GM23338 (cell line): ENCODE measurements at places on chromosomes 5 and 9. TPM values are rescaled to one million over a fixed set of nuclear protein-coding genes. Genes with fewer than 3 reads are reported as not detected.

CCL27 gene
- polyA plus RNA-seq: not detected in 2 replicates

TEX10 gene
- polyA plus RNA-seq: 28.5 and 35.0 TPM in 2 replicates

C5orf63 gene
- polyA plus RNA-seq: 8.1 and 10.5 TPM in 2 replicates

LEAP2 gene
- 1.5 and 1.6 TPM in 2 replicates for polyA plus RNA-seq

RMRP gene
- polyA plus RNA-seq: 15.3 and 43.0 TPM in 2 replicates

SLC4A9 gene
- polyA plus RNA-seq: 0.08 TPM in 1 of 2 replicates, not detected in the other

ADAMTSL2 gene
- 0.15 and 0.21 TPM in 2 replicates for polyA plus RNA-seq

PPIC gene
- 19.9 and 21.0 TPM in 2 replicates for polyA plus RNA-seq

HMMR gene
- 120 and 163 TPM in 2 replicates for polyA plus RNA-seq

- H3K4me3 ChIP-seq: no peak overlapping the region
- H3K27ac ChIP-seq: no peak overlapping the region
- no peaks in the 10 kb centered on the region for H3K27me3 ChIP-seq
- H3K36me3 ChIP-seq: no peaks in the 10 kb centered on the region
Measured at GRCh38 chr5:146965761-146966659, 87.5 kb upstream of the PPP2R2B start.

- no peaks in the 10 kb centered on the region for H3K36me3 ChIP-seq
- DNase-seq: no peak
- no peaks in the 10 kb centered on the region for H3K27me3 ChIP-seq
- H3K4me3 ChIP-seq: no peak overlapping the region
Measured at GRCh38 chr9:135608294-135608998, 30.9 kb downstream of the GLT6D1 start.

- peaks cover 30% of the 10 kb centered on the region for H3K4me1 ChIP-seq
- no peaks in the 10 kb centered on the region for H3K36me3 ChIP-seq
- DNase-seq: no peak
- H3K4me3 ChIP-seq: no peak overlapping the region
- H3K27ac ChIP-seq: no peak overlapping the region
- no peaks in the 10 kb centered on the region for H3K27me3 ChIP-seq
Measured at GRCh38 chr5:7615566-7616061, 219.7 kb downstream of the ADCY2 start.

GRCh38 chr5:173296737-173297676 lies 31.2 kb downstream of the STC2 start:
- H3K4me3 ChIP-seq: no peak overlapping the region
- peaks cover 23% of the 10 kb centered on the region for H3K4me1 ChIP-seq
- H3K27me3 ChIP-seq: peaks cover 12% of the 10 kb centered on the region
- no peak for DNase-seq
- H3K27ac ChIP-seq: no peak overlapping the region

- H3K4me1 ChIP-seq: no peaks in the 10 kb centered on the region
- no peak overlapping the region for H3K27ac ChIP-seq
- DNase-seq: peak; percentile 62
Measured at GRCh38 chr5:142143878-142144277, 35.3 kb downstream of the NDFIP1 start.

DNA sequence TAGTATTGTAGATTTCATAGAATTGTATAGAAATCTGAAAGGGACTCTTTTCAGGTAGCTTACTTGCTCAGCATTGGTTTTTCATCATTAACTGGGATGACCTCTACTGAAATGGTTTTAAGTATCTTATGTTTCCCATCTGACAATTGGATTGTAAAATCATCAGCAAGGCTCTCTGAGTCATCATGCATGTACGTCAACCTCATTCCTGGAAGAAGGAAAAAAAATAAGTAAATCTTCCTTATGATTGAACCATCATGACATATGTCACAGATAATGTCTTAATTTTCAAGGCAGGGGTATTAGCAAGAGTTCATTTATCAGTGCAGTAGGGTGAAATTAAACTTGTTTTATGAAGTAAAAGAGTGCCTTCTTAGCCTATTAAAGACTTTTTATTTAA lies 74.9 kb upstream of the CER1 start:
- no peaks in the 10 kb centered on the region for H3K36me3 ChIP-seq
- no peak overlapping the region for H3K27ac ChIP-seq
- H3K27me3 ChIP-seq: no peaks in the 10 kb centered on the region
- no peak for DNase-seq
- H3K4me1 ChIP-seq: no peaks in the 10 kb centered on the region

GRCh38 chr5:86329318-86329717 lies 288.4 kb upstream of the COX7C start:
- H3K27me3 ChIP-seq: no peaks in the 10 kb centered on the region
- no peak overlapping the region for H3K27ac ChIP-seq
- no peaks in the 10 kb centered on the region for H3K4me1 ChIP-seq
- H3K4me3 ChIP-seq: no peak overlapping the region
- no peaks in the 10 kb centered on the region for H3K36me3 ChIP-seq

GRCh38 chr5:68766952-68767464 lies 326.8 kb upstream of the SLC30A5 start:
- no peak for DNase-seq
- no peaks in the 10 kb centered on the region for H3K36me3 ChIP-seq
- no peaks in the 10 kb centered on the region for H3K4me1 ChIP-seq
- H3K27ac ChIP-seq: no peak overlapping the region
- no peaks in the 10 kb centered on the region for H3K27me3 ChIP-seq

DNA sequence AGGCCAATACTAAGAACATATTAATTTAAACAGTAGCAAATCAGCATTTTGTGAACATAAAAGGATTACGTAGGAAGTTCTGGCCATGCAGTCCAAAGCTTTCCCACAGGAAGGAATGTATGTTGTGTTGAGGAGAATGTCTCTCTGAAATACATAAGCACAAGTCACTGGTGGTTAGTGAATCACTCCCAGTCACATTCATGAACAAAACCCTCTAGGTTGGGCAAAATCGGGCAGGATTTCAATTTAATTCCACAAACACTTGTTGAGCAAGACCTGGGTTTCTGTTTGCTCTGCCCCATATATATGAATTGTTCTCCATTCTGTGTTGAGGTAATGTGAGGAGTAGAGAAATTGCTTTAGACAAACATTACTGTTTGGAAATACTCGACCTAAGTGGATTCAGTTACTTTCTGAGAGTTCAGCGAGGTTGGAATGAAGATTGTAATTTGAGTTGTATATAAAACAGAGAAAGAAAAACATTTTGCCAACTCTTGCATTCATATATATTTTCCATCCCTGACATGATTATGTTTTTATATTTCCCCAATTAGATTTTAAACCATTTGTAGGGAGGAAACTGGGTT lies 127.6 kb upstream of the RPS23 start:
- no peaks in the 10 kb centered on the region; the same call in 1 of the 2 replicates for H3K36me3 ChIP-seq
- no peaks in the 10 kb centered on the region for H3K27me3 ChIP-seq
- H3K4me1 ChIP-seq: peaks cover 37% of the 10 kb centered on the region
- DNase-seq: no peak
- H3K4me3 ChIP-seq: no peak overlapping the region
- no peak overlapping the region for H3K27ac ChIP-seq
